ENCODE measurements at places on chromosomes 4 and X.

DNA sequence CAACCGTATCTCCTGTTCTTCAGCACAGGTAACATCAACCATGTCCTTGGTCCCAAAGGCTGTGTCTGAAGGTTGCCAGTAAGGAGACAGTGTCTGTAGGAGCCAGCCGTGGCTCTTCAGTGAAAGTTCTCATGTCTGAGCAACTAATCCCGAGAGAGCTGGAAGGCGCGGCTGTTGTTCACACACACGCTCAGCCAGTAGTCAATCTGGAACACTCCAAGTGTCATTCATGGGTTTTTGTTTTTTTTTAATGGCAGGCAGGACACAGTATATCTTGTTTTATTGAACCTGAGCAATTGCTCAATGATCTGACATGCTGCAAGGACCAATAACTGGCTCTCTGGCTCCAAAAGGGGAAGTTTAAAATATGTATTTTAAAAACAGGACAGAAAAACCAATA is 48.4 kb upstream of the MAP3K15 start:
- DNase-seq: no peak

- no peak for DNase-seq
Measured at GRCh38 chrX:65634732-65635131, 32.7 kb upstream of the MSN start.

DNA sequence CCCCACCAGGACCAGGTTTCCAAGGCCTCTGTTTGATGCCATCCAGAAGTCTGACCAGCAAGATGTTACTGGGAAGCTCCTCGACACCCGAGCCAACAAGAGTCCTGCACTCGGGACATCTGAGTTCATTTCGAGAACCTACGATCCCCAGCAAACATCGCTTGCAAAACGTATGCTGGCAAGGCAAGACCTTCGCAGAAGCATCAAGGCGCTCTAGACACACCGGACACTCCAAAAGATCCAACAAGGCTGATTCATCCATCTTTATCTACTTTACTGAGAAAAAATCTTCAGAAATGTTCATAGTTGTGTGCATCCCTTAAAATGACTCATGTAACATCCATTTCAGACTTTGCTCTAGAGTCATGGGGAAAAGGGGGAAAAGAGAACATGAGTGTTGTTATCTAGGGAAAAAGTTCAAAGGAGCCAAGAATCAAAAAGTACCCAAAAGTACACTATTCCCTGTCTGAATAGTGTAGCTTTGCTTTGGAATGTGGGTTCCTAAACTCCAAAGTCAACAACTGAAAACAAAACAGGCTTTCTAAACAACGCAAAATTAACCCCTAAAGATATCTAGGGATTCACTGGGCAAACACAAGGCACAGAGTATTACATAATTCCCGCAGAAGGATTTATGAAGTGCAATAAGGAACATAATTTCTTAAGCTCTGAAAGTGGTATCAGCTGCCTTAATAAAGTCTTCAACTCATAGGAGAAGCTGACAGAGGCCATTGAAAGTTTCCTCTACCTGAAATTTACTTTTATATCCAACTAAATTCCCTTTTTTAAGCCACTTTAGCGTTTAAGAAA is 1.6 kb downstream of the SH3RF1 start:
- DNase-seq: no peak

DNA sequence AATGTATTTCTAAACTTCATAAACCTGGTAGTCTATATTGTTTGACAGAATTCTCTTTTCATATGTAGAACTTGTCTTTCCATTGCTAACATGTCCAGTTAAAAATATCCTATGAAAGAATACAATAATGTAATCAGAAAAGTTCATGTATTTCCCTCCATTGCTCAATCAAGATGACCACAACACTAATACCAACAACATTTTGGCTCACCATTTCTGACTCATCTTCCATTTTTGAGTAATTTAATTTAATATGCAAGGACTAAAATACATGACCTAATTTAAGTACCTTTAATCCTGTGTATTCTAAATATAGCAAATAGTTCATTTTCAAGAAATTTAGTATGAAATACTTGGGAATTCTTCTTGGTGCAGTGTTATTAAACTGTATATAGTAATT is 239.5 kb upstream of the GPC4 start:
- DNase-seq: no peak

- DNase-seq: no peak
Measured at GRCh38 chrX:129998021-129998420, 15.6 kb downstream of the BCORL1 start.

- DNase-seq: no peak
Measured at GRCh38 chr4:78634011-78634664, 82.6 kb downstream of the ANXA3 start.

- DNase-seq: no peak
Measured at GRCh38 chrX:80817002-80817401, 7.3 kb upstream of the BRWD3 start.

- DNase-seq: no peak
Measured at GRCh38 chr4:138627096-138627495, 384.9 kb upstream of the SLC7A11 start.

- DNase-seq: no peak
Measured at GRCh38 chr4:79603681-79604080, 195.7 kb upstream of the GK2 start.

DNA sequence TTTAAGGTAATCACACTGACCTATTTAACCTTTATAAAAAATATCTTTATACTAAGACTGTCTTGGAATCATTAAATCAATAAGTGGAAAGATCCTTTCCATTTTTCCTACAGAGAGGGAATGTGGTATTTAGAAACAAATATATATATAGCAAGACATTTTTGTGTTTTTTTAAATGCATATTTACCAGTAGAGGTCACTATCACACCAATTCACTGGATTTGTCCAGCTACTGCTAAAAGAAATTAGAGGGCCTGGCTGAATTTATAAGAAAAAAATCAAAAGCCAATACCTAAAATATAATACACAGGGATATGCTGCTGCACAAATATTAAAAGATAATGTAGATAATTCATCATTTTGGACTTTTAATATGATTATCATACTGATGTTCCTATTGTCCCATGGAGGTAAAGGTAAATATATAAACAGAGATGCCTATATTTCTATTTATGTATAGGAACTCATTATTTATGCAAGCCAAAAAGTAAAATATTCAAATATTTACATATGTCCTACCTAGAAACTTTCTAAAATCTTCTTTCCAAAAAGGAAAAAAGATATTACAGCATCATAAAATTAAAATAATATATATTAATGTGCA is 69.5 kb downstream of the PDE5A start:
- no peak for DNase-seq

GRCh38 chr4:26482508-26483462 is 7.5 kb downstream of the CCKAR start:
- no peak for DNase-seq

- no peak for DNase-seq
Measured at GRCh38 chrX:10259716-10260115, 102.9 kb downstream of the CLCN4 start.

- no peak for DNase-seq
Measured at GRCh38 chrX:129540722-129541184, 694 bp downstream of the OCRL start.

DNA sequence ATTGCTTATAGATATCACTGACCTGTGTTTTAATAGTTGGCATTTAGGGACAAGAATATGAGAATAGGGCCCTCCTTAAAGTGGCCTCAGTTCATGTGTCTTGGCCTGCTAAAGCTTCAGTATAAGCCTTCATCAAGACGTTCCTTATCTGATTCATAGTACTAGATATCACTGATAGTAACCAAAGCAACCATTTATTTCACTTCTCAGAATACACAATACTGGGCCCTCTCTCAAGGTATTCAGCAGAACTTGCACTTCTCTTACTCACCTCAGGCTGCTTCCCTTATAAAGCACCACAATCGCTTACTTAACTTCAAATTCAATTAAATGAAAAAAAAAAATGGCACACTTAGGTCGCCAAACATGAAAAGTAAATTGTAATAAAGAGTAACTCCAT is 259.4 kb upstream of the PCDH7 start:
- no peak for DNase-seq

DNA sequence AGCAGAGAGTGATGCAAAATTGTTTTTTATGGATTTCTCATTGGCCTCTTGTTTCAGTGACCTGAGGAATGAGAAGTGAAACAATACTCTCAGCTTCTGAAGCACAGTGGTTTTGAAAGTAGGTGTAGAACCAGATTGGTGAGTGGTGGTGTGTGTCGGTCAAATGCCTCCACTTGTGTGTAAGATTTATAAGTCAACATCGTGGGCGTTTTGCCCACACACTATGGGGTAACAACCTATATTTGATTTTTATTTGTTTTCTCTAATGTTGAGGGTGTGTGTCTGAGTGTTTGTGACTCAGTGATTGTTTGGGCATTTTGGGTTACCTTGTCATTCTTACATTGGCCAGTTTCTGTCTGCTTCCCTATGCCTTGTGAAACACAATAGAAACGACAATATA is 23.3 kb downstream of the ADGRL3 start:
- no peak for DNase-seq

DNA sequence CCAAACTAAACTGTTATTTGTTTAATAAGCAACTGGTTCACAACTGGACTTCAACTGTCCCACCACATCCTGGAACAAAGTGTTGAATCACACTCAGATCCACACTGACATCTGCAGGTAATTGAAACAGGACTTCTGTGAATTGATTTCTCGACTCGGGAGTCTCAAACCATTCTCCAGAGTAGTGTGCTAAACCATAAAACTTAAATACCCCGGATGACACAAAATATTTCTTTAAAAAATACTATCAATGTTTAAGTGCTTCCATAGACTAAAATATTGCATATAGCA is 95.4 kb upstream of the PLAC1 start:
- no peak for DNase-seq

DNA sequence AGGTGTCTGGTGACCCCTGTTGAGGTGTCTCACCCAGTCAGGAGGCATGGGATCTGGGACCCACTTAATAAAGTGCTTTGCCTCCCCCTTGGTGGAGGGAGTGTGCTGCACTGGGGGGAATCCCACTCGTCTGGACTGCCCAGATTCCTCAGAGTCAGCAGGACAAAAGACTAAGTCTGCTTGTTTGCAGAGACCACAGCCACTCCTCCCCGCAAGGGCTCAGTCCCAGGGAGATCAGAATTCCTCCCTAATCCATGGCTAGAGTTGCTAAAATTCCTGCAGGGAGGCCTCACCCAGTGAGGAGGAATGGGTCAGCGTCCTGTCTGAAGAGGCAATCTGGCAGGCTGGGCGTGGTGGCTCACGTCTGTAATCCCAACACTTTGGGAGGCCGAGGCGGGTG is 442.2 kb downstream of the PABPC4L start:
- DNase-seq: no peak

- no peak for DNase-seq
Measured at GRCh38 chrX:20218836-20219505, 47.7 kb downstream of the RPS6KA3 start.

- no peak for DNase-seq
Measured at GRCh38 chrX:15943391-15943790, 88.8 kb upstream of the AP1S2 start.

- DNase-seq: no peak
Measured at GRCh38 chr4:16082426-16083240, 1.2 kb downstream of the PROM1 start.

GRCh38 chr4:168643111-168643795 is 146.4 kb downstream of the PALLD start:
- no peak for DNase-seq

GRCh38 chrX:53483416-53483815 is 49.2 kb upstream of the HSD17B10 start:
- no peak for DNase-seq

DNA sequence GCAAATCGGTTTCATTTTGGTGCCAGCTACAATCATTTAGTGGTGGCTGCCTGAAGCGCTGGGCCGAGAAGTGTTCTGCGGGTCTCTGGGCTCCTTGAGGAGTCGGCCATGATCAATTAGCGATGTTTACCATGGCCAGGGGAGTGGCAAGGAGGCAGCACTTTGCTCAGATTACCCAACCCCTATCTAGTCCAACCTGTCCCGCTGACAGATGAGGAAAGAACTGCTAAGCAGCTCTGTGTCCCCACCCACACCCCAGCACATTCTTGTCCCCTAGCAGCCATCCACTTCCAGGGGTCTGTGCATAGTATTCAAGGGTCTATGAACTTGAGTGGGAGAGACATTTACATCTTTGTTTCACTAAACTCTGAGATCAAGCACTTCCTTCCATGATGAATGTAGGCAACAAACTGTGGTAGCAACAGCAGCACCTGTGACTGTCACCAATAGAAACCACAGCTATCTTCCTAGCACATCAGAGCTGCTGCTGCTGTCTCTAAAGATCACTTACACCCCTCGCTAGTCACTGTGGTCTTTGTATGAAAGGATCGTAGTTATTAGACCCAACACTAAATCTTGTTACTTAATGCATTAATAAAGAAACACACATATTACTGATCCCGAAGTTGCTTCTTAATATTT is 331.6 kb downstream of the BCOR start:
- DNase-seq: no peak

Data from stimulated activated CD8-positive, alpha-beta memory T cell treated with anti-CD3 and anti-CD28 coated beads, Interleukin-12 subunit alpha, Interleukin-12 subunit beta, amount 100 ng/mL, for 4 hours (primary cell).